ENCODE measurements at places on chromosomes 5 and 9. TPM values are rescaled to one million over a fixed set of nuclear protein-coding genes. Genes with fewer than 3 reads are reported as not detected.

The EQTN gene
- 0.78 TPM for total RNA-seq

The TOR1A gene
- 29.0 TPM for total RNA-seq

The C5orf52 gene
- total RNA-seq, result not detected

The PSIP1 gene
- 60.0 TPM for total RNA-seq

- no peak for DNase-seq
- H3K36me3 ChIP-seq, result no peaks in the 10 kb centered on the region
- no peaks in the 10 kb centered on the region for H3K4me1 ChIP-seq
- no peaks in the 10 kb centered on the region for H3K27me3 ChIP-seq
Observed at GRCh38 chr5:17346811-17347210, 129.4 kb downstream of the BASP1 start.

GRCh38 chr9:109780453-109781033 is 545 bp downstream of the PALM2AKAP2 start:
- H3K27ac ChIP-seq, result peak overlapping the region; percentile 81
- peak overlapping the region; percentile 83 for H3K4me3 ChIP-seq
- no peaks in the 10 kb centered on the region for H3K27me3 ChIP-seq

DNA sequence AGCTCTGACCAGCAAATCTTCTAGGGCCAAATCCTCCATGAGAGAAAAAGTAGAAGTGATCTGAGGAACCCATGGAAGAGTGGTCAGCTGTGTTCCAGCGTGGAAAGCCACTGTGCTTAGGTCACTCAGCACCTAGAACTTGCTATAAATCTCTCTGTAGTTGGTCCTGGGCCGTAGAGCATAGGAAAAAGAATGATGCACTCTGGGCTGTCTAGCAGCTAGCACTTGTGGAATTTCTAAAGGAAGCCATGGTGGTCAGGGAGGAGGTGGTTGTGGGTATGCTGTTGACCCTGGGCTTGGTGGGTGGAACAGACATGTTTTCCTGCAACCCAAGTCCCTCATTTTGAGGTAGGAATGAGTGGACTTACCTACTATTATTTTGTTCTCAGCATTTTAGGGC is 48.1 kb downstream of the GGTA1 start:
- no peak overlapping the region for H3K4me3 ChIP-seq
- H3K36me3 ChIP-seq, result no peaks in the 10 kb centered on the region
- no peaks in the 10 kb centered on the region for H3K27me3 ChIP-seq
- H3K27ac ChIP-seq, result no peak overlapping the region
- H3K4me1 ChIP-seq, result peaks cover 3% of the 10 kb centered on the region

DNA sequence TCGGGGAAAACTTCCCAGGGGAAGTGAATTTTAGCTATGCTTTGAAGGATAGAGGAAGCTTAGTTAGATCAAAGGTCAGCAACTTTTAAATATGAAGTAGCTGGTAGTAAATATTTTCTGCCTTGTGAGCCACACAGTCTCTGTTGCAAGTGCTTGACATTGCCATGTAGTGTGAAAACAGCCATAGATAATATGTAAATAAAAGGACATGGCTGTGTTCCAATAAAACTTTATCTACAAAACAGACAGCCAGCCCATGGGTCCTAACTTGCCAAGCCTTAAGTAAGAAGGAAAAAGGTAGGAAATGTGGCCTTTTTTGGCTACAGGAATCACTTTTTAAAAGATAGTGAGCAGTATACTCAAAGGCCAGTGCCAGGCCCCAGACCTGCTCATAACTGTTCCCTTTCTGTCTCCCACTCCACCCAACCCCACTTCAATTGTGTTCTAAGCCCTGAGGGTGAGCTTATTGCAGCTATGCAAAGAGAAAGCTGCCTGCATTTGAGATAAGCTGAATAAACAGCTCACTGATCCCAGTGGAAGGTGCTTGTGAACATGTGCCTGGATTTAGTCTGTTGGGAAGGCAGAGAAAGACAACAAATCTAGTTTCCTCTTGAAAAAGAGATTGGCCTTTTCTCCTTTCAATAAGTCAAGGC is 113.0 kb upstream of the TRIM32 start:
- H3K36me3 ChIP-seq, result no peaks in the 10 kb centered on the region
- H3K4me1 ChIP-seq, result no peaks in the 10 kb centered on the region
- H3K27me3 ChIP-seq, result no peaks in the 10 kb centered on the region
- no peak for DNase-seq
- no peak overlapping the region for H3K27ac ChIP-seq

DNA sequence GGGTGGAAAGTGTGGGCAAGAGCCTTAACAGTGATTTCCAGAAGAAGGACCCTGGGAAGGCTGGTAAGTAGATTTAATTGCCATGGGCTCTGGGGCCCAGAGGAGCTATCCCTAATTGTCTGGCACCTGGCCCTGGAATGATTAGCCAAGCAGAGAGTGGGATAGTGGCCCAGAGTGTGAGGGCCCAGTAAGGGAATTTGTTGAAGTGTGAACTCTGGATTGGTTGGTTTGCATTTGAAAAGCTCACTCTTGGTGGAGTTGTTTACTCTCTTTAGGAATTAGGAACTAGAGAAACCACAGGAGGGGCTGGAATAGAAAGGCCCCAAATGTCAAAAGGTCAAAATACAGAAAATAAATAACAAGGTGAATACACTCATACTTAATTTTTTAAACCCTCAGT is 207.1 kb downstream of the GABRG2 start:
- no peaks in the 10 kb centered on the region for H3K36me3 ChIP-seq
- no peak overlapping the region for H3K27ac ChIP-seq
- no peaks in the 10 kb centered on the region for H3K27me3 ChIP-seq

DNA sequence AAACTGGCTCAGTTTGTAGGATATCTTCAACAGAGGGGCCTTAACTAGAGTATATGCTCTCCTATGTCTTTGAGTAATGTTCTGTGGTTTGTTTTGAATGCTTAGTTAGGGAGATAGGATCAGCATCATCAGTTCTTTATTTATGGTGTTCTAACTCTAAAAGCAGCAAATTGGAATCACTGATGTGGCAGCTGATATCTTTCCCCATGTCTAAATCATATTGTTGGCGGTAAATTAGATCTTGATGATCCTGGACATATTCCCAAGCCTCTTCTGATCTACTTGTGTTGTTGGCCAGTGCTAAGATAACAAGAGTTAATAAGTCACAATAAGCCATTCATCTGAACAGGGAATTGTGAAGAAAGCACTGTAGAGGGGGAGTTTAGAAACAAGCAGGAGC is 332.4 kb upstream of the DAB2 start:
- H3K4me3 ChIP-seq, result no peak overlapping the region
- no peaks in the 10 kb centered on the region for H3K27me3 ChIP-seq
- no peaks in the 10 kb centered on the region for H3K36me3 ChIP-seq

DNA sequence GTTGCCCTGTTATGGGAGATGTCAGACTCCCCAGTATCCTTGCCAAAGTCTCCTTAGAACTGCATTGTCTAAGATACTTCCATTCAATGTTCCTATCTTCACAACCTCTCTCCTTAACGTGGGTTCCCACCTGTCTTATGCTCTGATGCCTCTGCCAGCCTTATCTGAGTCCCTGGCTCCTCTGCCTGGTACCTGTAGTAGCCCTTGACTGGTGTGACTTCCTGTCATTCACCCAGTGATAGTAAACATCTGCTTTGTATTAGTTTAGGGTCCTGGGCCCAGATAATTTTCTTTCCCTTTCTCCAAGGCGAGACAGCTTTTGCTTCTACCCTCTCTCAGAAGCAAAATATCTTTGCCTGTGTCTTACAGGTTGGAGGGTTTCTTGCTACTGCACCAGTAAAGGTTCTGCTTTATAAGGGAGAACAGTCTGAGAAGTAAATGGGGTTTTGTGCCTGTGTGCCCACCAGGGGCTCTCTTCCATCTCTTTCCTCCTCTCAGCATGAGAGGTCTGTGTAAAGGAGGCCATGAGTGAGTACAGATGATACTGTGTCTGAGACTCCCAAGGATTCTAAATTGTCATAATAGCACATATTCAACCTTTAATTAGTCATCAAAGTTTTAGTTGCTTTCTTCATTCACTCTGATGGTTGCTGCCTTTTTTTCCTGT is 220.8 kb downstream of the PRR16 start:
- no peaks in the 10 kb centered on the region for H3K27me3 ChIP-seq
- no peaks in the 10 kb centered on the region for H3K36me3 ChIP-seq
- no peak overlapping the region for H3K4me3 ChIP-seq
- H3K27ac ChIP-seq, result no peak overlapping the region

DNA sequence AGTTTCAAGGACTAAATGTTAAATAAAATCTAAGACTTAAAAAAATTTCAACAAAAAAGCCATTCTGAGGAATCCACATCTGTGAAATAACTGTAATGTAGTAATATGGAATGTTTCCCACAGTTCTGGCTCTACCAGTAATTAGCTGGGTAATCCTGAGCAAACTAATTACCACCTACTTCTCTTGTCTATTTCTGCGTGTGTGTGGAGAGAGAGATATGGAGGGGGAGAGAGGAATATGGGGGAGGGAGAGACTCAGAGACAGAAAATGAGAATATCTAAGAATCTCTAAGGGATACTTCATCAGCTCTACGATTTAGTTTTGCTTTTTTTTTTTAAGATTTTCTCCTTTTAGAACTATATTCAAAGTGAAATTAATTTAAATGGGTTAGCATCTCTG is 28.0 kb downstream of the TBCA start:
- H3K4me1 ChIP-seq, result no peaks in the 10 kb centered on the region
- H3K27me3 ChIP-seq, result no peaks in the 10 kb centered on the region
- H3K27ac ChIP-seq, result no peak overlapping the region
- H3K36me3 ChIP-seq, result no peaks in the 10 kb centered on the region

DNA sequence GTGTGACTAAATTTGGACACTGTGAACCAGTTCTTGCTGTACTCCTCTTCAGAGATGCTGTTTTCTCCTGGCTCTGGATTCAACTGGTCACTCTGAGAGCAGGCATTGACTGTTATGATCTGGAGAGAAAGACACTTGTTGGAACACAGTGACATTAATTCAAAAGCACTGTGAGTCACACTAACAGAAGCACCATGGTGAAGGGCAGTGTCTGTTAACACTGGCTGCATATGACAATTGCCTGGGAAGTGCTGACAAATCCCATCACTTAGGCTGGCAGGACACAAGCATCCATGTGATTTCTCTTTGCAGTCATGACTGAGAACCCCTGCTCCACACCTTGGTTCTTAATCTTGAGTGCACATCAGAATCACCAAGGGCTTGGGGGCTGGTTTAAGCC is 132.4 kb downstream of the TRPM6 start:
- no peaks in the 10 kb centered on the region for H3K36me3 ChIP-seq
- H3K4me3 ChIP-seq, result no peak overlapping the region
- H3K4me1 ChIP-seq, result no peaks in the 10 kb centered on the region
- no peaks in the 10 kb centered on the region for H3K27me3 ChIP-seq

- no peaks in the 10 kb centered on the region for H3K4me1 ChIP-seq
- H3K4me3 ChIP-seq, result no peak overlapping the region
- no peak for DNase-seq
- H3K27ac ChIP-seq, result no peak overlapping the region
Observed at GRCh38 chr5:129110742-129111141, 16.2 kb downstream of the ISOC1 start.

Data from aorta (tissue), 5 donors.